ENCODE measurements at places on chromosomes 6 and 20.

DNA sequence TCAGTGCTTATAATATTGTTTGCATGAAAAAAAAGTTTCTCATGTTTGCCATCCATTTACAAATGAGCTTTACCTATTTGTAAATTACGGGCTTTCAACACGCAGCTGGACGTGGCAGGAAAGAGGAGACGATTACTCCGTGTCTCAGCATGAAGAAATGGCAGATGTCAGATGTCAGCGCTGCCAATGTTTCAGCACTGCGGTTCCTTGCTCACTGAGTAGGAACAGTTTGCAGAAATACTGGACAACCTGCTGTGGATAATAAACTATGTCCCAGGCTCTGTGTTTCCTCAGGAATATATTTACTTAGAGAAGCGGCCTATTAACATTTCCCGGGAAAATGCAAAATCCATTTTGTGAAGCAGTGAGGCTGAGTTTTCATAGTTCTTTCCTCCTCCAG, 22.7 kb downstream of the RAMACL start:
- H3K27me3 ChIP-seq: no peaks in the 10 kb centered on the region
- DNase-seq: no peak
- H3K36me3 ChIP-seq: no peaks in the 10 kb centered on the region

- no peaks in the 10 kb centered on the region for H3K27me3 ChIP-seq
- H3K36me3 ChIP-seq: no peaks in the 10 kb centered on the region
- H3K27ac ChIP-seq: no peak overlapping the region
- H3K4me1 ChIP-seq: peaks cover 3% of the 10 kb centered on the region
These were observed 932 bp downstream of the PACRG start for GRCh38 chr6:162728706-162729105.

DNA sequence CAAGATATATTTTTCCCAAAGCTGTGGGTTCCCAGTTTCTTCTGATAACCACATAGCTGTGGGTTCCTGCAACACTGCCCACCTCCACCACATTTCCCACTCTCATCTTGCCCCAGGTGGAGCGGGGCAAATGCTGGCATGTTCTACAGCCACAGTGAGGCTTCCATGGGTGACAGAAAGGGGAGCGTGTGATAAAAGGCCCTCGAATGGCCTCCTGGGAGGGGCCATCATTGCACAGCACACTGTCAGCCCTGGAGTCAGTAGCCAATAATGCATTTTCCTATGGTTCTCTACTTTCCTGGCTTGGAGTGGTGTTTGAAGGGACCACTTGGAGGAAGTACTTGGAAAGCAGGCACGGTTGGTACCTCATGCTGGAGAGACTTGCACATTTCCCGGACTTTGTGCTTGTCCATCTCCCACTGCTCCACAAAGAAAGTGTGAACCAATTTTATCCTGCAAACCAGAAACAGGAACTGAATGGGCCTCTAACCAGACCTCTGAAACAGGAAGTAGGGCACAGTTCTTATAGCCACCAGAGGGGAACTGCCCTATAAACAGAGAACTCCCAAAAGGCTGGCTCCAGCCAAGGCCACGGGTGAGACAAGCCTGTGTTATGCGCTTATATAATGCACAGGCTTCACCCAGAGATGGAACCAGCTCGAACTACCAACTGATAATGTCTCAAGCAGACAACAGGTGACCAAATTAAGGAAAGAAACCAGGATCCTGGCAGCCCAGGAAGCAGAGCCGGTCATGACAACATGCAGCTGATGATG, 8.6 kb downstream of the MAP3K5 start:
- H3K4me3 ChIP-seq: no peak overlapping the region
- H3K27ac ChIP-seq: no peak overlapping the region
- no peak for DNase-seq
- no peaks in the 10 kb centered on the region for H3K36me3 ChIP-seq
- no peaks in the 10 kb centered on the region for H3K27me3 ChIP-seq

DNA sequence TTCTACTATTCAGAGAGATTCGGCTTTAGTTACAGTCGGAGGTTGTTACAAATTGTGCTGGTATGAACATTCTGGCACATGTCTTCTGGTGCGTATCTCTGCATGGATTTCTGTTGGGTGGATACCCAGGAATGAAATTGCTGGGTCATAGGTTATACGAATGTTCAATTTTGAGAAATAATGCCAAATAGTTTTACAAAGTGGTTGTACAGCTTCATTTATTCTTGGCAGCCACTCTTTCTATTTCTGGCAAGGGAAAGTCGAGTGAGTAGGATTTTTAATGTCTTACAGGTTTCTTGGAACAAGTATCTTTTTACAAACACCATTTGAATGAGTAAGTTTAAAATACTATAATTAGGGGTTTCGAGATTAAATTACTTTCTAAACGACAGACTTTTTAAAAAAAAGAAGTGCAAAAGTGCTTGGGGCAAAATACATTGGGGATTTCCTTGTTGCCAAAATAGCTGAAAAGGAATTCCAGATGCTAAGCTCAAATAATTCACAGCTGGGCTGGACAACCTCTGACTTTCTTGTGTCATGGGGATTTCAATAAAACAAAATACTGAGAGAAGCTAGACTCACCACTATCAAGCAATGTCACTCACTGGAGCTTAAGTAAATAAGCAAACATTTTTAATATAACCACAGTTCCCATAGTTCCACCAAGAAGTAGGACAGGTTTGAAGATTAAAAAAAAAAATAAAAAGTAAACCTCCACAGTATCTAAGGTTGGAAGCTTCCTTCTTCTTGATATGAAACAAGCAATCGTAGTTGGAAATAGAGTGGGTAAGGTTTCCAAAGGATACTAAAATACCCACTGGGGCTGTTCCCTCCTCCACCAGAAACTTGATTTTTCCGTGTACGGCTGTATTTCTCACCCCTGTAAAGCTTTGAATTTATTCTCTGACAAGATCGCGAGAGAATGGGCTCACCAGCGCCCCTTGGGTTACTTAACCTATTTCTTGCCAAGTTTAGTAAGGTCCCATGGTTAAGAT, 21.6 kb upstream of the GFOD1 start:
- no peak overlapping the region for H3K27ac ChIP-seq
- no peaks in the 10 kb centered on the region for H3K4me1 ChIP-seq
- DNase-seq: no peak
- no peaks in the 10 kb centered on the region for H3K36me3 ChIP-seq
- no peaks in the 10 kb centered on the region for H3K27me3 ChIP-seq
- H3K4me3 ChIP-seq: no peak overlapping the region

- no peak overlapping the region for H3K4me3 ChIP-seq
- no peaks in the 10 kb centered on the region for H3K27me3 ChIP-seq
- peaks cover 7% of the 10 kb centered on the region for H3K4me1 ChIP-seq
- H3K36me3 ChIP-seq: no peaks in the 10 kb centered on the region
These were observed 6.5 kb downstream of the GTPBP2 start for GRCh38 chr6:43622541-43622940.

DNA sequence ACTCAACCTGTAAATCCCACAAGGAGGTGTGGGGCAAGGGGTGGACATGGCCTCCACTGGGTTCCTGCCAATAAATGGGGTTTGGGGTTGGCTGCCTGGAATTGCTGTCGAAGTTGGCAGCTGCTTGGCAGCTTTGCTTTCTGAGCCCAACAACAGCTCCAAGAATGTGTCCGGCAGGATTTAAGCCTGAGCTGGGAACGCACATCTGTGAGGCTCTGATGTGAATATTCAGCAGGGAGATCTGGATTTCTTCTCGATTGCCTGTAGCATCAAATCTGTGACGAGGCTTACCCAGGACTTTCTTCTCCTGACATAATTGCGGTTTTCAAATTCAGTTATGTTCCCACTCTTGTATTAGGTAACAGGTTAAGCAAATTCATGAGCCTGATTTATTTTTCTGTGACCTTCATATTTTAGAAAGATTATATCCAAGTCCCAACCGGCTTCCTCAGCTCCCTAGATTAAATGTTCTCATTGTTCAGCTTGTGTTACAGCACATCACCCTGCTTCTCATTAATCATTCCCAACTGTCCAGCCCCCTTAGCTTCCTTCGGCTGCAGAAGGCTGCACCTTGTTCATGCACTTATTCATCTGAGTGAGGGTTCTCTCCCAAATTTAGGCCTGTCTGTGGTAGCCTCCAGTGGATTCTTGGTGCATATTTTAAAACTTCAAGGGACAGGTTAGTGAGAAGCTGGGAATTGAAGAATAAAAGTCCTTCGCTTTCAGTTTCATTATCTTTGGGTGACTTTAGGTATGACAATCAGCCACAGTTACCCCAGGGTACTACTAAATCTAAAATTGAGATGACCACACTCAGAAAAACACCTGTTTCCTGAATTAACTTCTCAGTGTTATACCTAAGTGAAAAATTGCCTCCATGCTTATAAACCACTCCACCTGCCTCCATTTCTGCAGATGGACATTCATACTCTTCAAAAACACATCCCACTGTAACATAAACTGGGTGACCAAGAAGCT, 310.0 kb downstream of the ESR1 start:
- no peak for DNase-seq
- H3K27ac ChIP-seq: no peak overlapping the region
- H3K36me3 ChIP-seq: no peaks in the 10 kb centered on the region
- H3K4me3 ChIP-seq: no peak overlapping the region

GRCh38 chr6:39197922-39198500, 31.3 kb downstream of the KCNK5 start:
- no peak overlapping the region for H3K27ac ChIP-seq
- no peak overlapping the region for H3K4me3 ChIP-seq
- H3K27me3 ChIP-seq: no peaks in the 10 kb centered on the region
- no peak for DNase-seq

DNA sequence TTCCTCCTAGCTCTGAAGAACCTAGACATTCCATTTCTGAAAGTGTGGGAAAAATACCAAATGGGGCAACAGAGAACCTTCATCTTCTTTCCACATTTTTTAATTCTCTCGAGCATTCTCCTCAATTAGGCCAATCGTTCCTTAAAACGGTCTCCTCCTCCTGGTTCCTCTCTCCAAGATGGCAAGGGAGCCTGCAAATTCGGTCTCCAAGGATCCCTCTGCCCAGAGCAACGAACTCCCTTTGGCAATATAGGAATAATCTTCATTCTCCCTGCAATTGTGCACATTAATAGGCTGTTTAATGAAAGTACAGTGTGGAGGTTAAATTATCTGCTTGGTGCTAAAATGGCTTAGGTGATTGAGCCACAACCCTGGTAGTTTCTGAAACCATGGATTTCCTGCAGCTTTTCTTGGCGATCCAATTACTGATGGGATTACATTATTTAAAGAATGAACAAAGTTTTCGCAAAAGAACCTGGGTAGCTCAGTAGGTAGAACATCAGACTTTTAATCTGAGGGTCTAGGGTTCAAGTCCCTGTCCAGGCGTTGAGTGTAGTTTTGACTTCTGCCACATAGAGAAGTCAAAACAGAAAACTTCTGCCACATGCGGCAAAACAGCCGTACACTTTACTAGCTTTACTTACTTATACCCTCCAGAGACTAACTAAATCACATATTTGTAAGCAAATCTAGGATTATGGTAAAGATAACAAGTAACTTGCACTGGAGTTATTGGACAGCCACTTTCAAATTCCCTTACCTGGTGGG, 102.9 kb upstream of the ZNF184 start:
- H3K27ac ChIP-seq: no peak overlapping the region
- H3K36me3 ChIP-seq: no peaks in the 10 kb centered on the region
- DNase-seq: no peak
- H3K27me3 ChIP-seq: peaks cover 9% of the 10 kb centered on the region
- no peaks in the 10 kb centered on the region for H3K4me1 ChIP-seq
- no peak overlapping the region for H3K4me3 ChIP-seq

DNA sequence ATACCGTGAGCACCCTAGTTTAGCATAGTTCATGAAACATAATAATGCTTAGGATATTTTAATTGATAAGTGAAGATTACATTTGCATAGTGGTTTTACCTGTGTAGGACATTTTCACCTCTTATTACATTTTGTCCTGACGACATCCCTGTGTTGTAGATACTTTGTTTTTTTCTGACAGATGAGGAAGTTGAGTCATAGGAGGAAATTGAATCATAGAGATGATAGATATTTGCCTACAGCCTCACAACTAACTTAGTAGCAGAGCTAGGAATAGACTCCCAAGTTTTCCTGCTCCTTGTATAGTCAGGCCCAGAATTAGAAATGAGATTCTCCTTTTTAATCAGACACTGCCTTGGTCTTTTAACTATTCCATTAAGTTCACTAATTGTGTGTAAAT, 100.5 kb upstream of the SUPT3H start:
- DNase-seq: no peak
- no peak overlapping the region for H3K4me3 ChIP-seq
- H3K4me1 ChIP-seq: peaks cover 35% of the 10 kb centered on the region

DNA sequence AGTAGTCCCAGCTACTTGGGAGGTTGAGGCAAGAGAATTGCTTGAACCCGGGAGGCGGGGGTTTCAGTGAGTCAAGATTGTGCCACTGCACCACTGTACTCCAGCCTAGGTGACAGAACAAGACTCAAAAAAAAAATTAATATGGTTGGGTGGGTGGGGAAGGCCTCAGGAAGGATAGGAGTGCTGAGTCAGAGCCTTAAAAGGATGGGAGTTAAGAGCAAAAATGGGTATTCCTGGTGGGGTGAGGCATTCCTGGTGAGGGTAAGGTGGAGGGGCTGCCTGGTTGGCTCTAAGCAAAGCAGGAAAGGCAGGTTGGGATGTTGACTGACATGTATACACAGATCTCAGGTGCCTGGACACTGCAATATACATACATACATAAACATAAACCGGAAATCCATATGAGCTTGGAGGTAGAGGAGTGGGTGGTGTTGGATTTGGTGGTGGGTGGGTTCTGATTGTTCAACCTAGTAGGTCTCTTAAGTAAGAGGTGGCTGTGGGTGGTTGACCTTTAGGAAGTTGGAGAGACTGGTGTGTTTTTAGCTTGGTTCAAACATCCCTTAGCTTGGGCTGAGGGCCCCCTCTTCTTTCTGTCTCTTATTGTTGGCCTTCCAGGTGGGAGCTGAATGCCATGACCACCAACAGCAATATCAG, 1.2 kb upstream of the RRP36 start:
- H3K27ac ChIP-seq: peak overlapping the region; percentile 96
- no peaks in the 10 kb centered on the region for H3K27me3 ChIP-seq
- DNase-seq: no peak
- H3K4me3 ChIP-seq: no peak overlapping the region
- H3K36me3 ChIP-seq: peaks cover 4% of the 10 kb centered on the region

GRCh38 chr20:32442630-32443373, 84.7 kb downstream of the ASXL1 start:
- no peaks in the 10 kb centered on the region for H3K27me3 ChIP-seq
- no peak for DNase-seq
- H3K27ac ChIP-seq: peak overlapping the region; percentile 14
- H3K36me3 ChIP-seq: no peaks in the 10 kb centered on the region

GRCh38 chr20:31705598-31706597, 16.8 kb downstream of the BCL2L1 start:
- H3K27me3 ChIP-seq: no peaks in the 10 kb centered on the region
- H3K27ac ChIP-seq: peak overlapping the region; percentile 99
- H3K36me3 ChIP-seq: peaks cover 5% of the 10 kb centered on the region
- peaks cover 50% of the 10 kb centered on the region for H3K4me1 ChIP-seq
- DNase-seq: peak; percentile 38

GRCh38 chr6:106356378-106356777, 4.1 kb upstream of the CRYBG1 start:
- peaks cover 12% of the 10 kb centered on the region for H3K27me3 ChIP-seq
- H3K27ac ChIP-seq: no peak overlapping the region
- H3K36me3 ChIP-seq: no peaks in the 10 kb centered on the region
- no peaks in the 10 kb centered on the region for H3K4me1 ChIP-seq
- DNase-seq: no peak

All from hepatocyte (in vitro differentiated cells).